ENCODE measurements at places on chromosomes 11 and 22. TPM values are rescaled to one million over a fixed set of nuclear protein-coding genes. Genes with fewer than 3 reads are reported as not detected.

DNA sequence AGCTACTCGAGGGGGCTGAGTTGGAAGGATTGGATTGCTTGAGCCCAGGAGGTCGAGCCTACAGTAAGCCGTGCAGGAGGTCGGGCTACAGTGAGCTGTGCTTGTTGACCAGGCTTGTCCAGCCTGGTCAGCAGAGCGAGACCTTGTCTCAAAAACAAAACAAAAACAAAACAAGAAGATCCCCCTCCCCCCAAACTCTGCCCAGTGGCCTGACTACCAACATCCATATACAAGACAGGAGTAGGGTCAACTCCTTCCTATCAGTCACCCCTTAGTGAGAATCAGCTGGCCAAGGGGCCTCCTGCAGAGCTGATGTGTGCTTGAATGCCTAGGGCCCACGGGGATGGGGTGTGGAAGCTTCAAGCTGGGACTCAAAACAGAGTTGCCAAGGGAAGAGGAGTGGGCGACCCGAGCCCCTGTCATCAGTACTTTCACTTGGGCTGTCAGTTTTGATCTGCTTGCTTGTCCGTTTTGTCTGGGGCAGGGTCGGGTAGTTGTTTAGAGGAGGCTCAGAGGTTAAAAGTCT is 942 bp upstream of the TSPAN18 start:
- DNase-seq: no peak

DNA sequence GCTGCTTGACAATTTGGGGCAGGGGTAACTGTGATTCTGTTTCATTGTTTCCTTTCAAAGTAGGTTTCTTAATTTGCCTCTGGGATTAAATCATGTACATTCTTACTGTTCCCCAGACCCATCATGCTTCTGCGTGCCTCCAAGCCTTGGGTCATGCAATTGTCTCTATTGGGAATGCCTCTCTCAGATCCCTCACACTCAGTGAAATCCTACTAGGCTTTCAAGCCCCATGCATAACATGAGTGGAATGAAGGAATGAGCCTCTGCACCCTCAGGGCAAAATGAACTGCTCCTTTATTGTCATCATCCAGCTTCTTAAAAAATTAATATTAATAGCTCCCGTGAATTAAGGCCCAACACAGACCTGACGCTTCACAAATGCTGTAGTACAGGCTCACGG is 381.7 kb downstream of the TENM4 start:
- DNase-seq: no peak

DNA sequence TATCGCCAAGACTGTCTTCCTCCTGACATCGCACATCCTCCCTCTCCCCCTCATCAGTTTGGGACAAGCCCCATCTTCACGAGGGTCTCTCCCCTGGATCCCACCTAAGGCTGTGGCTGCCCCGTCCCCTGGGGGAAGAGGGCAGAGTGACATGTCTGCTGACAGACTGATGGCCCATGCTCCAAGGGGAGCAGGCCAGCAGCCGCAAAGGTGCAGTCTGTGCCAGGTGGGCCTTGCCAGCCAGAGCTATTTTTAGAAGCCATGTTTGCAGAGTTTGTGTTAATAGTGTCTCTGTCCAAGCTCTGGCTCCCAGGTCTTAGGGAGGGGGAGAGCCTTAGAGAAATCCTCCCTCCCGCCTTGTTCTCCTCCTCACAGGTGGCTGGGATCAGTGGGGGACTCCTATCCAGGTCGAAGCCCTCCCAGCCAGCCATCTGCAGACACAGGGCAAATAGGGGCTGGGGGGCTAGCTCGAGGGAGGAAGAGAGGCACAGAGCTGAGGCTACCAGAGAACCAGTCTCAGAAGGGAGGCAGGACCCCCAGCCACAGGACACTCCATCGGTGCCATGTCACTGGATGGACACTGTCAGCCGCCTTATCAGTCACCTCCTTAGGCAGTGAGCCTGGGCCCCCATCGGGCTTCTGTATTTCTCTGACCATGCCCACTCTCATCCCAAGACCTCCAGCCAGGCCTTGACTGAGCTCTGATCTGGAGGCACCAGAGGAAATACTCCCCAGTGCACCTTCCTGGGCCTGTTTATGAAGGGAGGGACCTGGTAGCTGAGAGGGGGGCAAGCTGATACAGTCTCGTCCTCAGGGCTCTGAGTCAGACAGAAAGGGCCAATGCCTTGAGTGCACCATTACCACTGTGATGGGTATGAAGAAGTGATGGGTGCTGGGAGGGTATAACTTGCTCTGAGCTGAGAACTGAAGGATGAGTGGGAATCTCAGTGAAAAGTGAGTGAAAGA is 49.3 kb downstream of the CHRDL2 start:
- no peak for DNase-seq

- no peak for DNase-seq
Measured at GRCh38 chr11:58609723-58610122, 12.7 kb upstream of the CNTF start.

GRCh38 chr11:10478574-10479550 is 23.8 kb downstream of the AMPD3 start:
- DNase-seq: no peak

DNA sequence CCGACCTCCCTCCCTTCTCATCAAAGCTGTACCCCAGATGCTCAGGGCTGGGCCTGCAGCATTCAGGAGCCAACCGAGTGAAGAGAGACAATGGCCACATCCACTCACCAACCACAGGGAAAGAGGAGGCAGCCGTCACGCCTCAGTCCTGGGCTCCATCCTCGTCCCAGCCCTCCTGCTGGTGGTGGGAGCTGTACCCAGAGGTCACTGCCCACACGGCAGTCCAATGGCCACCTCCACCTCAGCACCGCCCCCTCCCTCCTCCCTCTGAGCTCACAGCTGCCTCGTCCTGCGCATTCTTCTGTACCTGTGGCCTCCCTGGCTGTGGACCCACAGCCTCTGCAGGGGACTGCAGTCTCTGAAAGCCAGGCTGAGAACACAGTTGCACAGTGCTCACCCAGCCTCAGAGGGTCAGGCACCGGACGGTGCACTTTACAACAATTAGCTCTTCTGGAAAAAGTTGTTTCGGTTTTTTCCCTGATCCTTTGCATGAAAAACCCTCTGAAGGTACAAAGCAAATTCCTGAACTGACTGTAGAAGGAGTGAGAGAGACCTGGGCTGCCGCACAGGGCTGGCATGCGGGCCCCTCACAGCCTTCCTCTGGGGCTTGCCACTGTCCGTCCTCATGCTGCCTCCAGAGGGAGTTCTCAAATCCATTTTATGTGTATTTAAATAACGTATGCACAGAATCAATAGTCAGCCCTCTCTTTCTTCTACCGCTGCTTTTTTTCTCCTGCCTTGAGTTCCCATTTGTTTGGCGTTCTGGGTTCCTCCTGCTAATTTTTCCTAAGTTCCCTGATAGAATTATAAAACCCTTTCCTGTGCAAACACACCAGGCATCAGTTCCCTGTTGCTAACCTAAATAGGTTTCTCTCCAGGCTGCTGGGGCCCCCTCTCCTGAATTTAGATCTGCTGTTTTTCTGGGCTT is 52.7 kb downstream of the PHF21B start:
- no peak for DNase-seq

GRCh38 chr11:79422866-79423265 is 18.0 kb downstream of the TENM4 start:
- no peak for DNase-seq

PVALB gene
- not detected for total RNA-seq

All from naive thymus-derived CD8-positive, alpha-beta T cell (primary cell).